ENCODE measurements at places on chromosomes 12 and 14. TPM values are rescaled to one million over a fixed set of nuclear protein-coding genes. Genes with fewer than 3 reads are reported as not detected.

The HOXC13 gene
- not detected for total RNA-seq

- no peak for DNase-seq
Measured at GRCh38 chr12:51675071-51675803, 84.2 kb downstream of the SCN8A start.

The OR4K13 gene
- not detected for total RNA-seq

- DNase-seq, result no peak
Measured at GRCh38 chr12:48817873-48818830, at the start of gene CACNB3. CACNB3 (plus strand) TSS chr12:48818496; CDS start chr12:48818930, 434 bp downstream.

DNA sequence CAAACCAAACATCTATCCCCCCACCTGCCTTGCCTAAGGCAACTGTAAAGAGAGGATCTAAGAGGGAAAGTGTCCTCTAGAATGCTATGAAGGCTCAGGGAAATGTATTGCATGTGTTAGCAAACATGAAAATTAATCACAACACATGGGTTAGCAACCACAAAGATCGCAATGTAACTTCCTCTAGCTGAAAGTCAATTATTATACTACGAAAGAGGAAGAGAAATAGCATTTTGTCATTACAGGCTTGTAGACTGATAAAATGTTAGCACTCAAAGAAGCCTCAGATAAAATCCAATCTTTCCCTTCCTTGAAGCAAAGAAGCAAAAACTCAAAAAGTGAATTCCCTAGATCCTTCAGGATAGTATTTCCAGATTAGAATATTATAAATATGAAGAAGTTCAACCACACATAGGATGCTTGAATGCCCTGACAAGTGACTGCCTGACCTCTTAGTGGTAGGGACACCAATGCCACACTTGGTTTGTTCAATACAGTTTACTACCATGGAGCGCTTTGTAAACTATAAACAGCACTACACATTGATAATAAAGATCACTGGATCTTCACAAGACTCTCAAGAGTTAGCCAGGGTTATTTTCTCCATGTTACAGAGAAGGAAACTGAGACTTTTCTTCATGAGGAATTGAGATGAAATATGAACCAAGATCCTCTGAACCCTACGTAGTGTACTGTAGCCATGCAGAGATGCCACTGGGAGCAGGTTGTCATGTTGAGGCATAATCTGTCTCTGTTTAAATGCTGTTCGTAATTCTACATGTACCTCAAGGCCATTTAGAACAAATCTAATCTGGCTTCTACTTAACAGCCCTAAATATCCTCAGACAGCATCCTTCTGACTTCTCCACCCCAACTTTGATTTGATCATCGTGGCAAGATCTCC is 100.7 kb downstream of the ITPR2 start:
- no peak for DNase-seq

The GAPDH gene
- 3,951 TPM for total RNA-seq

- DNase-seq, result no peak
Measured at GRCh38 chr12:920676-921075, 28.8 kb downstream of the RAD52 start.

The CLEC4A gene
- total RNA-seq, result 0.50 TPM

Measured in kidney epithelial cell (primary cell).